ENCODE measurements at places on chromosomes 5 and 9. TPM values are rescaled to one million over a fixed set of nuclear protein-coding genes. Genes with fewer than 3 reads are reported as not detected.

Gene PCDHA3
- total RNA-seq: under 0.01 TPM

Gene FBN2
- total RNA-seq: 96.6 TPM

Gene LURAP1L
- total RNA-seq: 28.9 TPM

Gene ACOT12
- total RNA-seq: not detected

Gene ADAMTS16
- total RNA-seq: 2.9 TPM

Data from subcutaneous preadipocyte (primary cell).